ENCODE measurements at places on chromosomes 13 and 19.

DNA sequence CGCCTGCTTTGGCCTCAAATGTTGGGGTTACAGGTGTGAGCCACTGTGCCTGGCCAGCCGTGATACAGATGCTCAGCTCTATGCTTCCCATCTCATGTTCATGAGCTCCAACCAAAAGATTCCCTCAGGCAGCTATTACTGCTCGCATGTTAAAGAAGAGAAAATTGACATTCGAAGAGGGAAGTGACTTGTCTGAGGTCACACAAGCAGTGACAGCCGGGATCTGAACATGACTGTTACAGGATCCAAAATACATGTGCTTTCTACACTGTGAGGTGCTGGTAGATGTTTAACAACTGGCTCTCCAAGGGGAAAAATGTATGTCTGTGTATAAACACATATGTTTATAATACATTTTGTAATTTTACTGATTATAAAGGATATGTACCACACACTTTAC, 11.3 kb downstream of the FPR1 start:
- no peak for DNase-seq

DNA sequence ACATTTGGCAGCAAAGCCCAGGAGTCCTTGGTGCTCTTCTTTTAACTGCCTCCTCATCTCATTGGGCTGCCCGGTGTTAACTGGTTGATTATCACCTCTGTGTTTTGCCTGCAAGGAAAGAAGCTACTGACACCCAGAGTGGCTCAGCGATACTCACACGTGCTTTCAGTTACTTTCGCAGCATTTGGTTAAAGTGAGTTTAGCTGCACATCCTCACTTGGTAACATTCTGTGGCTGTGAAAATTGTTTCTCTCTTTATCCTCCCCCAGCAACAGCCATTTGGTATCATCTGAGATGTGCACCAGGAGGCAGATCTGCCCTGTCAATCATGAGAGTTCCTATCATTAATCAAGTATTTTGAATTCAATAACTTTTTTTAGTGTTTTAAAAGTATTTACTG, 44.6 kb upstream of the GPR183 start:
- DNase-seq: no peak

DNA sequence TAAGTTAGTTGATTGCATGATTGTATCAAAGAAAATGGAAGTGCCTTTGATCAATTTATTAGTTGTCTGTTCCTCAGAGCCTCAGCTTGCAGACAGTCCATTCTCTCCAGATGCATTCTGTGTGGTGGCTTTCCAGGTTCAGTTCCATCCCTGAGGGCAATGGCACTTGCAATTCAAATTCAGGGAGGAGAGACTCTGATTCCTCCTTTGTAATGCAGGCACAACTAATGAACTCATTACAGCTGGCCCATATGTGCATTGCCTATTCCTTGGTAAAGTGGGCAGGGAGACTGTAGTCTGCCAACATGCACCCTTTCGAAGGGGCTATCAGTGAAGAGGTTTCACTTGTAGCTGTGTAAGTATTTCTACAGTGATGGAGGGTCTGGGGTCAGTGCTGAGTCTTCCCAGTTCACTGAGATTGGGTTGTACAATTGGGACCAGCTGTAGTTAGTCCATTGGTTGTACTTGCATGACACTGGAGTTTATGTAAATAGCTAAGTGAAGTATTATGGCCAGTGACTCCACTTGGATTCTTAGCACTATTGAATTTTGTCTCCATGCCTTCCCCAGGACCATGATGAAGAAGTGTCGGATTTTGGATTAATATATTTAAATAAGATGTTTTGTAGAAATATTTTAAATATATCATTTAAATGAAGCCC, 401.7 kb downstream of the GPC6 start:
- no peak for DNase-seq

DNA sequence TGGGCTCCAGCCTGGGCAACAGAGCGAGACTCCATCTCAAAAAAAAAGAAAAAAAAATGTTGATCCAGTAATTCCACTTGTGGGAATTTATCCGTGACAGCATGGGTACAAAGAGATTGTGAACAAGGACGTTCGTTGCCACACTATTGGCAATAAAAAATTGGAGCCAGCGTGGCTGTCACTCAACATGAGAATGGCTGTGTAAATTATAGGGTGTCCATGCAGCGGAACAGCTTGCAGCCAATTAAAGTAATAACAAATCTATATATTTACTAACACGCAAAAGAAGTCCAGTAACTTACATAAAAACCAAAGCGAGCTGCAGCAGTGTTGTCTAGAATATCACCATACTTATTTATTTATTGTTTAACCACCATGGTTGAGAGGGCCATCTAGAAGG, 19.3 kb downstream of the DPF1 start:
- DNase-seq: no peak

DNA sequence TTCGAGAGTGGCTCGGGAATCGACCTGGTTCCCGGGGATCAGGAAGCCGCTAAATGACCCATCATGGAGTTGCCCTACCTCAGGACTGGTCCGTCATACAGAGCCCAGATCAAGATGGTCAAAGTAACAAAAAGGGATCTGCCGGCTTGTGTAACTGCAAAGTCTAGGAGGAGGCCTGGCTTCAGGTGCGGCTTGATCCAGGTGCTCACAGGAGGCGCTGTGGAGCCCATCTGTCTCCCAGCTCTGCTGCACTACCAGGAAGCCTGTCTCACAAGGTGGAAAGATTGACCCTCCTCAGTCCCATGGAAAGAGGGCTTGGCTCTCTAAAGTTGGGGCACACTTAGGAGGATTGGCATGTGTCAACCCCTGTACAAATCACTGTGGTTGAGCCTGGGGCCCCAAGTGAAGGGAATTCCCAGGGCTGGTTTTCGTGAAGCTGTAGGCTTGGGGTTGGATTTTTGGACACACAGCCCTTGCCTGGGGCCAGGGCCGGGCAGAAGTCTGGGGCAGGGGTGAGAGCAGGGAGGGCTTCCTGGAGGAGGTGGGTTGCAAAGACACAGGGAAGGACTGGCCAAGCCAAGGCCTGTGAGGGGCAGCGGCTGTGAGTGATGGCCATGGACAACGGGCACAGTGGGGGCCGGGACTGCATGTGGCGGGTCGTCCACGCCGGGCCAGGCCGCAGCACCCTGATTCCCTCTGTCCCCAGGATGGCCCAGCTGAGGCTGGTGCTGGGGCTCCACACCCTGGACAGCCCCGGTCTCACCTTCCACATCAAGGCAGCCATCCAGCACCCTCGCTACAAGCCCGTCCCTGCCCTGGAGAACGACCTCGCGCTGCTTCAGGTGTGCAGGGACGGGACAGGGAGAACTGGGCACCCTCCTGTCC, 4.2 kb downstream of the GZMM start:
- no peak for DNase-seq

DNA sequence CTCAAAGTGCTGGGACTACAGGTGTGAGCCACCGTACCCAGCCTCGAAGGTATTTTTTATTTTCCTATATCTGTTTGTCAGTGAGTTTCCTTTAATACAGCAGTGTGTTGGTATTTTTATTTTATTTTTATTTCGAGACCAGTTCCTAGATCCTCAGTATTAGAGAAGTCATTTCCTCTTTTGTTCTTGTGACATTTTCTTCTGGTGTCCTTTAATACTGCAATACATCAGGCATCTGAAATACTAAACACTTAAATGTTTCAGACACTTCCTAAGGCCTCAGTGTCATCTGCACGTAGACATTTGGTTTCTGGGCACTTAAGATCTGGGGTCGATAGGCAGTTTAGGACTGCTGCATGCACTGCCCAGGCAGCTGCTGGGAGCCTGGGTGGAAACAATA, 22.5 kb downstream of the GATAD2A start:
- DNase-seq: no peak

DNA sequence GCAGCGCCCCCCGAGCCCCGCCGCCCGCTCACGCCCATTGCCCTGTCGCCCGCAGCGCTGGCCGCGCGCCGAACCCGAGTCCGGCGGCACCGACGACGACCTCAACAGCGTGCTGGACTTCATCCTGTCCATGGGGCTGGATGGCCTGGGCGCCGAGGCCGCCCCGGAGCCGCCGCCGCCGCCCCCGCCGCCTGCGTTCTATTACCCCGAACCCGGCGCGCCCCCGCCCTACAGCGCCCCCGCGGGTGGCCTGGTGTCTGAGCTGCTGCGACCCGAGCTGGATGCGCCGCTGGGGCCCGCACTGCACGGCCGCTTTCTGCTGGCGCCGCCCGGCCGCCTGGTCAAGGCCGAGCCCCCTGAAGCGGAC, 518 bp downstream of the KLF2 start:
- DNase-seq: peak; percentile 44

DNA sequence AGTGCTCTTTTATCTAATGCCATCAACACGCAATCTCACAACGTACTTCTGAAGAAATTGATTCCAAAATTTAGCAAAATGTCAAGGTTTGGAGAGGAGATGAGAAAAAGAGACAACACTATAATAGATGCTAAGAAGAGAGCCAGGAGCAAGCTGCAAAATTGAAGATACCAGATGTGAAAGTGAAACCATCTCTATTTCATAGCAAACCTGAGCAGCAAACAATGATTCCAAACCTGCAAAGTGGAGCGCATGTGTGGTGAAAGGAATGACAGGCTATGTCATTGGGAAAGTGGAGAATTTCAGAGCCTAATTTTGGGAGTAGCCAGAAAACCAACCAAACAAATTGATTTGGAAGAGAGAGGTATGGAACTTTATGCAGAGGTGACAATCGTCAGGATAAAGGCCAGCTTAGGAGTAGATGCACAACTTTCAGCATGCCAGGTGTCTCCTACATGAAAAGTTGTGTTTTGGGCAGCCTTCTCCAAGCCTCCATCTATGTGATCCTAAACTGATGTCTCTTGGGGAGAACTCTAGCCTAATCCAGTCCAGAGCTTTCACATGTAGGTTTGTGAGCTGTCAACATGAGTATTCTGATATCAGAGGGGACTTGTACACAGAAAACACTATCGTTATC, 158.4 kb upstream of the FNDC3A start:
- no peak for DNase-seq

DNA sequence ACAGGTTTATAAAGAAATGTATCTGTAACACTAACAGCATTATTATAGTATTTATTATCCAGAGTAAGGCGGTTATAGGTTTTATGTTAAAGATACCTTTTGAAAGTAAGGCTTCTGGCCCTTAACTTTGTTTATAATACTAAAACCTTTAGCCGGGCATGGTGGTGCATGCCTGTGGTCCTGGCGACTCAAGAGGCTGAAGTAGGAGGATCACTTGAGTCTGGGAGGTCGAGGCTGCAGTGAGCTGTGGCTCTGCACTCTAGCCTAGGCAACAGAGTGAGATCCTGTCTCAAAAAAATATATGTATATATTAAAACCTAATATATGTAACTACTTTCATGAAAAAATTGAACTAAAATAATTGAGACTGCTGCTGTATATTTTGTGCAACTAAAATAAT, 98.7 kb upstream of the KLF5 start:
- DNase-seq: no peak

DNA sequence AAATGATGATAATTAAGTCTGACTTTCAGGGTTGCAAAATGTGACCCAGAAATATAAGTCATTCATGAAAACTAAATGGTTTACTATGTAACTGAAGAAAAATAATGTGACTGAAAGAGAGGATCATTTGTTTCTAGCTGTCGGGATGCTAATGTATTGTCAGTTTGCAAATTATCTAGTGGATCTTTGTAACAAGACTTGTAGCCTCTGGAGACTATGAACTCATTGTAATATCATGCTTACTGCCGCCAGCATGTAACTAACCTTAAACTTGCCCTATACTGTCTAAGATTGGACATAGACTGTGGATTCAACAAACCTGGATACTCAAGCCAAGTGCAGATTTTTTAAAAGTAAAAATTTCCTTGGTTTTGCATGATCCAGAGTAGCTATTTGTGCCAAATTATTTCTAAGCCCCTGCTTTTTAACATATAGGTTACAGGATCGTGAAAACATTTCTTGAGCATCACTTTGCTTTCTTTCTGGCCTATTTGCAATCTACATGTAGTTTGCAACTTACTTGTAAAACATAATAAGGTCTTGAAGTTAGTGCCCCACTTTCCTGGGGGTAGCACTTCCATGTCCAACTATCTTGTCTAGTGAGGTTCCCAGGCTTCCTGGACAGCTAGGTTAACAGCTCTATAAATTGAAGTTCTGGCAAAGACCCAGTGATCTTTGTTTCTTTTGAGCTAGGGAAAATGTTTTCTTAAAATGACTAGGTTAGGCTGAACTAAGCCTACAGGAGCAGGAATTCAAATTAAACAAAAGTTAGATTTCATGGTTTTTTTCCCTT, 3.3 kb upstream of the POSTN start:
- no peak for DNase-seq

DNA sequence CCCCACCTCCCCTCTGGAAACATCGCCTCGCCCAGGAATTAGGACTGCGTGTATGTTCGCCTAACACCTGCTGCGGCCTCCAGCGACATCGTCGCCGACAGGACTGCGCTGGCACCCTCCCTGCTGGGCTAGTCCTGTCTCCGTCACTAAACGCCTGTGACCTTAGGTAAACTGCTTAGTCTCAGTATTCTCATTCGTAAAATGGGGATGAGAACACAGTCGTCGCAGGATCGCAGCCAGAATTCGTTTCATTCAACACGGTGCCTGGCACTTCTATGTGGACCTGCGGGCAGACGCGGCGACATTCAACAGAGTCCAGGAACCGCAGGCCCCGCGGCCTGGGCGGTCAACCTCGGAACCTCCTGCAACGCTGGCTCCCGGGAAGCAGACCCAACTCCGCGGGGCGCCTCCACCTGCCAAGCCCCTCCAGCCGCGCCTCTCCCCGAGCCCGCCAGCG, 485 bp downstream of the CRYL1 start:
- no peak for DNase-seq

GRCh38 chr19:41226053-41226873, 7.2 kb downstream of the AXL start:
- peak; percentile 88 for DNase-seq

Measured in H54 (cell line).